CD4-positive, alpha-beta T cell treated with Interleukin-6 at 100 ng/mL for 8 hours (primary cell): ENCODE measurements at places on chromosomes 5 and 9.

DNA sequence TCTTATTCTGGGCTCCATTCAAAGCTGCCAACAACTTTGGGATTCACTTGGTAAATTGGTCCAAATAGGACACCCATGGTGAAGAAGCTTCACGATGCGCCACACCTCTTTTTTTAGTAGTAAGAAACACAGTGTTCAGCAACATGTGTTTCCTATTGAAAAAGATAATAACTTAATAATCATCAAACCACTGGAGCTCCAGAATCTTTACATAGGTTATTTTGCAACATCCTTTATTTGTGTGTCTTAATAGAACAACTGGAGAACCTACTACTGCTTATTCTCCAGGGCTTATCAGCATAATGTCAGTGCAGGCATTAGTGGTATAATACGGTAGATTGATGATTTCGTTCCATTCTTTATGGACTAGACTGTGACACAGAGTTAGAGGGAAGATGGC lies 63.3 kb upstream of the DAPK1 start:
- DNase-seq: no peak

DNA sequence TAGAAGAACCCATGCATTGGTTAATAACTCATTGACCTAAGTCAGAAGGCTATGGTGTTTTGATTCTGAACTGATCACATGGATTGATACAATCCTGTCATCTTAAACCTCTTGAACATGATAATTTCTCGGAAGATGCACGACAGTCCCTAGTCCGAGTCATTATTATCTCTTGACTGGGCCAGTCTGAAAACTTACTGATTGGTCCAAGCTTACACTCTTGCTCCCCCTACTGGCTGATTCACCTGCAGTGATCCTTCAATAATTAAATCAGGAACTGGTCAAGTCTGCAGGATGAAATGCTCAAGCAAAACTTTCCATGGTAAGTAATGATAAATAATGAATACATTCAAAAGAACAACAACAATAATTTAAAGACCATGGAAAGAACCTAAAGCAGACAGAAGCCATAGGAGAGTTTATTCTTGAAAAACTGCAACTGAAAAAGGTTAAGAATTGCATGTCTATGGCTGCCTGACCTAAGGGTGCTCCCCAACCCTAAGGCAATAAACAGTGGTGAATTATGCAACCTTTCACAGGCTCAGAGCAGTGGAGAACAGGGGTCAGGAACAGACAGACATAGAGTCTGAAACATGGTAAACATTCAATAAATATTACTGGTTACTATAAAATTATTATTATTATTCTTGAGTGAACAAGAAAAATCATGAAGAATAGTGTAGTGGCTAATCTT lies 79.3 kb downstream of the BRINP1 start:
- no peak for DNase-seq

DNA sequence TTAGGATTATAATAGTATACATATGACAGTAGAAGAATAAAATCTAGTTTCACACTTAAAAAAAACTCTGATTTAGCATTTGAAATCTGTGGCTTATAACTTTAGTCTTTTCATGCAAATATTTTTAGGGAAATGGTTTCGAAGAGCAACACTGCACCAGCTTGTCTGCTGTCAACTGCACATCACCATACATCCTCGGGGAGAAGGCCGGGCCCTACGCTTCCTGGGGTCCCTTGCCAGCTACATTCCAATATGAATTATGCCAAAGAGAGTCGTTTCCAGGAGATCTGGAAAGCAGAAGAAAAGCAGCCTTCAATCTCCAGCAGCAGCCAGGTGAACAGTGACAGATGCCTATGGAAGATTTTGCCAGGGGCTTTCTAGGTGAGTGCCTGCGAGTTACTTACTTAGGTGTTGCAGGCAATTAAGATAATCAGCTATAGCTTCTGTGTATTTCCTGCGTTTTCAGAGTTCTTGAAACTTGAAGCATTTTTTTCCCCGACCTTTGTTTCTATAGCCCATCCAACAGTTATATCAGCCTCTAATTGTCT lies 166.8 kb downstream of the TRPM3 start:
- DNase-seq: no peak

- DNase-seq: no peak
These were observed 98.4 kb upstream of the GNAQ start for GRCh38 chr9:78130004-78130403.

- DNase-seq: no peak
These were observed 431.9 kb downstream of the DMAC1 start for GRCh38 chr9:7367726-7368125.

DNA sequence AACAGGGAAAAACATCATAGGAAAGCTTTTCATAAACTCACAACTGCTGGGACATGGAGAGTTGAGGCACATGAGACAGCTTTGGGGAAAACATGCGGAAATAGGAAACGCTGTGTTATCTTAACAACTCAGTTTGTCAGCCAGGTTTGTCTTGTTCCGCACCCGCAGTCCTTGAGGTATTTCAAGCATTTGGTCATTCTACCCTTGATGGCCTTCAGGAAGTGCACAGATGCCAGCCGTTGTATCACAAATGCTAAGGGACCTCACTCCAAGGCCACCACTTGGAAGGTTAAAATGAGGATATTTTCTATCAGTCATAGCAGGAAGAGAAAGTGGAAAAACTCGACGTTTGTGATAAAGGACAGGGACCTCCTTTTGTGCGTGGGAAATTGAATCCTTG lies 83.8 kb downstream of the TRIO start:
- no peak for DNase-seq

- no peak for DNase-seq
These were observed 66.4 kb downstream of the SLCO4C1 start for GRCh38 chr5:102229685-102230084.

DNA sequence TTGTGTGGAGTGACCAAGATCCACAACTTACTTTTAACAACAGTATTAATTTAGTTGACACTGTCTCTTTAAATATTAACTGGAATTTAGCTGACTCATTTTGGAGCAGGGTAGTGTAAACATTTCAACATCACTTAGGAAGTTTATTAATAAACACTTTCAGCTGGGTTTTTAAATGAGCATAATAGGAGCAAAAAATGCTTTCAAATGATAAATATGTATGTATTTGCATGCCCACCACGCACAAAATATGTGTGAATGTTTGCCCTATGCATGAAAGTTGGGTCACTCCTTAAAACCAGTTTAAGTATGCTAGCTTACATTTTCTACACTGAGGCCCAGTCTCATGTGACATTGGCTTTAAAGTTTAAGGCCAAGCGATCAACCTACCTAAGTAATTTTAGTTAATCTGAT lies 2.9 kb downstream of the ZFAND5 start:
- no peak for DNase-seq

- DNase-seq: no peak
These were observed 68.2 kb downstream of the ADCY2 start for GRCh38 chr5:7464182-7464581.

DNA sequence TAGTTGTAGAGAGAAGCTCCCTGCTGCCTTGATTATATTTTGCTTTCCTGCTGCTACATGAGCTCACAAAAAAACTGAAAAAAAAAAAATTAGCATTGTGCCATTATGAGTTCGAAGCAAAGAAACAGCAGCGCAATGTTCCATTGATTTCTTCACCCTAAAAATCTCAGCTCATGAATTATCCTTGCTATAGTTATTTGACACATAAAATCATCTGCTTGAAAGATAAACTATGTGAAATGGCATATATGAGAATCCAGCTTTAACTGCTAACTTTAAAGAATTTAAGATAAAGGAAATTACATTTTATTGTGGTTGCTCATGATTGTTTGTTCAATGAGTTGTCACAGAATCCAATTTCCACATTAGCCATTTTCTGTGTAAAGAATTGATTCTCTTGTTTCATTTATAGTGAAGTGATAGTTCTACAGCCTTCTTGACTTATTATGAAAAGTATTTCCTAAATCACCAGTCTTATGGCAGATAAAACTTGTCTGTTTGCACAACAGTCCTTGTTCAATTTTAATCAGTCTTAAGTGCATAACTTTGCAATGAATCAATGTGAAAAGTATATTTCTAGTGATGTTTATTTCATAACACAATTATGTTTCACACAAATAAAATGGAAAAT lies 1275.0 kb upstream of the CDH9 start:
- DNase-seq: no peak

GRCh38 chr5:127832067-127832466 lies 128.9 kb downstream of the CCDC192 start:
- DNase-seq: no peak

DNA sequence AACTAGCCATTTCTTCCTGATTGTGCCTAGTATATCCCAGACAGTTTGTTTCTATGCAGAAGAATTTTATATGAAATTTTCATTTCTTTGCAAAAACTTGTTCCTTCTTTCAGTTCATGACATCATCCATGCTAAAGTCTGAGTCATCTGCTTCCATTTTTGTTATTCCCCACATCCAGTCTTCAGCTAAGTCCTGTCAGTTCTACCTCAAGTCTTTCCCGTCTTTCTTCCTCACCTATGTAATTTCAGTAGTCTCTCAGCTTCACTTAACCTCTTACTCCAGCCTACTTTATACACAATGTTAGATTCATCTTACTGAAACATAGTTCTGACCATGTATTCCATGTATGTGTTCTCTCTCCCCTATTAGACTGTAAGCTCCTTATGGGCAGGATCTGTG lies 39.1 kb downstream of the G3BP1 start:
- DNase-seq: no peak

- no peak for DNase-seq
These were observed 53.9 kb downstream of the FXN start for GRCh38 chr9:69089491-69089890.

DNA sequence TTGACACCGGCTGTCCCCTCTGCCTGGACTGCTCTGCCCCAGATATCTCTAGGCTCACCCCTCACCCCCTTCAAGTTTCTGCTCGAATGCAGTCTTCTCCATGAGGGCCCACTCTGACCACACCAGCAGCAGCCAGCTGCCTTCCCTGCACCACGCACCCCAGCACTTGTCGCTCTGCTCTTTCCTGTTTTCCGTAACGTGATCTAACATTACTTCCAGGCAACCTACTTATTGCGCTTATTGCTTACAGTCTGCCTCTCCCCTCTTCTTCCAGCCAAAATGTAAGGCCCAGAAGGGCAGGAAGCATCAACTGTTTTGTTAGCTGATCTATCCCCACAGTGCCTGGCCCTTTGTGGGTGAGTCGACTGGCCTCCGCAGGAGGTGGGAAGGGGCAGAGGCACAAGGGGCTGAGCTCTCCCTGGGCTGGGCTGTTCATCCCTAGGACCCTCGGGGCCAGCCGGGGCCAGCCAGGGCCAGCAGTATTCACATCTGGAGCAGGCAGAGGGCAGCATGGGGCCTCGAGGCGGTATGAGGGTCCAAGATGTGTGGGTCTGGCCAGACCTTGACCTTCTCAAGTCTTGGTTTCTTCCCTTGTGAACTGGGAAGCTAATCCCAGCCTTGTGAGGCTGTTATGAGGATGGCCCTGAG lies 11.6 kb upstream of the DBN1 start:
- no peak for DNase-seq

DNA sequence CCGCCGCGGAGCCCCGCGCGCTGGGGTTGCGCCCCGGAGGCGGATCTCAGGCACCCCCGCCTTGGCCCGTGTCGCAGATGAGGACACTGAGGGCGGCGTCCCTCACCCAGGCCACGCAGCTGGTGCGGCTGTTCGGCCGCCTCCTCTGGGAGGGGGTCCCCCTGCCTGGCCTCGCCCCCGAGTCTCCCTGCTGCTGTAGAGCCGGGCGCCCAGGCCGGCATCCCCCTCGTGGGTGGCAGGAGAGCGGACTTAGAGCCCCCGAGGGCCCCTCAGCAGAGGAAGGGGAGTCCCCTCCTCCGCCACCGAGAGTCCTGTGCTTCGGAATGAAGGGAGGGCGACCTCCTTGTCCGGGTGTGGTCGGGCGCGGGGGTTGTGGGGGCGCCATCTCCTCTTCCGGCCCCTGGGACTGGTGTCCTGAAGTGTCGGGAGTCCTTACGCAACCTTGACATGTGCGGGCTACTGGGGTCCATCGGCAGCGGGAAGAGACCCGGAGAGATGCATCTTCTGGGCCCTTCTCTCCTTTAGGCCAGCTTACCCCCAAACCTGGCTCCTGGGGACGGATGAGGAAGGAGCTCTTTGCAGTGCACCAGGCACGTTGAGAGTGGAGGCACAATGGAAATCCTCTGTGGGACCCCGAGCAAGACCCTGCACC lies 11.7 kb upstream of the EXOSC2 start:
- no peak for DNase-seq

- no peak for DNase-seq
These were observed 253.8 kb upstream of the POU5F2 start for GRCh38 chr5:93995126-93995621.

- no peak for DNase-seq
These were observed 66.8 kb downstream of the FCHO2 start for GRCh38 chr5:73022471-73023169.

- DNase-seq: no peak
These were observed 337.3 kb upstream of the RFX3 start for GRCh38 chr9:3863111-3863528.

DNA sequence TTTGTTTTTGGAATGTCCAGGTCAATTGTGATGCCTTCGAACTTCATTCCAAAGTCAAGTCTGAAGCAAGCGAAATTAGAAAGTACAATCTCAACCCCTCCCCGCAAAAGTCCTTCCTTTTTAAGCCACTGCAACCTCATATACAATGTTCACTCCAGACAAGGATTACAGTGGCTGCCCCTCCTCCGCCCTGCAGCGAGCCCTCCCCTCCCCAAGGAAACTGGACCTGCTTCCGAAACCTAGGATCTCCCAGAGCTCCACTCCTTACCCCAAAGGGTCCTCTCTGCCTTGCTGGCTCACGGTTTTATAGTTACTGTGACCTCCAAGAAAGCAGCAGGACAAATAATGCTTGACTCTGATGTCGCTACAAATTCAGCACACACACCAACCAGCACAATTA lies 10.4 kb downstream of the LRRC14B start:
- DNase-seq: no peak

- no peak for DNase-seq
These were observed 5.8 kb upstream of the MEF2C start for GRCh38 chr5:88888848-88889188.

- DNase-seq: no peak
These were observed 10.7 kb downstream of the OR2V1 start for GRCh38 chr5:181120306-181120705.
